ENCODE measurements at places on chromosomes 1 and 21.

- no peak for DNase-seq
Measured at GRCh38 chr1:15296585-15297321, 49.7 kb downstream of the FHAD1 start.

DNA sequence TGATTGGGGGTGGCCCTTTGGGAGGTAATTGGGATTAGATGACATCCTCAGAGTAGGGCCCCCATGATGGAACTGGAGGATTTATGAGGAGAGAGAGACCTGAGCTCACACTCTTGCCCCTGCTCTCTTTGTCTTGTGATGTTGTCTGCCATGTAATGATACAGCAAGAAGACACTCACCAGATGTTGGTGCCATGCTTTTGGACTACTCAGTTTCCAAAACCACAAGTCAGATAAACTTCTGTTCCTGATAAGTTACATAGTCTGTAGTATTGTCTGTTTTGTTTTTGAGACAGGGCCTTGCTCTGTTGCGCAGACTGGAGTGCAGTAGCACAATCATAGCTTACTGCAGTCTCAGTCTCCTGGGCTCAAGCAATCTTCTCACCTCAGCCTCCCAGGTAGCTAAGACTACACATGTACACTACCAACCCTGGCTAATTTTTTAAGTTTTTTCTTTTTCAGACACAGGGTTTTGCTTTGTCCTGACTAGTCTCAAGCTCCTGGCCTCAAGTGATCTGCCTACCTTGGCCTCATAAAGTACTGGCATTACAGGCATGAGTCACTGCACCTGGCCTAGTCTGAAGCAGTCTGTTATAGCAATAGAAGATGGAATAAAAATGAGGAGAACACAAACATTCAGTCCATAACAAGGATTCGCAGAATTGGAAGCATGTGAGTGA is 115.0 kb upstream of the GALNT2 start:
- DNase-seq = no peak

DNA sequence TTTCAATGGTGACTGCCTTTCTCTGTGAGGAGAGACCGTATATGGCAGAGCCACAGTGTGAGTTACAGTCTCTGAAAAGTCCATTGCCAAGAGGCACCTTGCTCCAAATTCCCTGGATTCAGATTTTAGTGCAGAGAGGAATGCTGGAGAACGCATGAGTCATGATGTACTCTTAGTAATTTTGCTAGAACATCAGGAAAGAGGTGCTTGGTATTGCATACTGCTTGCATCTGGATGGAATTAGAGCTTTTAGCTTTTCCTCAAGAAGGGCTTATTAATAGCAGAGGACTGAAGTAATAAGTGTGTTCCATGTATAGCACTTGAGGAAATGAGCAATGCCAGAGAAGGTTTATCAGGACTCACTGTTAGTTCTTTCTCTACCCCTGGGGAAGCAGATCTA is 40.5 kb upstream of the AKT3 start:
- no peak for DNase-seq

GRCh38 chr21:33374450-33375096 is 28.6 kb upstream of the IFNGR2 start:
- DNase-seq = no peak

DNA sequence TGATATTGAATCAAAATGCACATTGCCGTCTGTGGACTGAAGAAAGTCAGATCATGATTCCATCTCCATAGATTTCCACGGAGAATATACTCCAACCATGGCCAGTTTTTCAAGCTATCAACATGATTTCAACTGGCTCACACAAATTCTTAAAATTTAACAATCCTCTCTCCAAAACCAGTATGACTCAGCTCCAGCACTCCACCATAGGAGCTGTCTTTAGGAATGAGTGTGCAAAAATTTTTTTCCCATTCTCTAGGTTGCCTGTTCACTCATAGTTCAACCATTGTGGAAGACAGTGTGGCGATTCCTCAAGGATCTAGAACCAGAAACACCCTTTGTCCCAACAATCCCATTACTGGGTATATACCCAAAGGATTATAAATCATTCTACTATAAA is 40.8 kb downstream of the RGL1 start:
- no peak for DNase-seq

GRCh38 chr1:99004254-99004860 is 304 bp downstream of the PLPPR5 start:
- no peak for DNase-seq

DNA sequence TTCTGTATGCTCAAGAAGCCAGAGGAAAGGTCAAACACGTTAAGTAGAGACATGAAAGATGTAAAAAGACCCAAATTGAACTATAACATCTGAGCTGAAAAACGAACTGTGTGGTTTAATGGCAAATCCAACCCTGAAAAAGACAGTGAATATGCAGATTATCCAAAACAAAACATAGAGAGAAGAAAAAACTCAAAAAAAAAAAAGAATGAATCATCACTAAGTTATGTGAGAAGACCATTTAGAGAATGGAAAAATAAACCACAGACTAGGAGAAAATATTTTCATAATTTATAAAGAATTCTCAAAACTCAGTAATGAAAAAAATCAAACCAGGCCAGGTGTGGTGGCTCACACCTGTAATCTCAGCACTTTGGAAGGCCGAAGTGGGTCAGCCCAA is 253.3 kb downstream of the PLPP3 start:
- no peak for DNase-seq

GRCh38 chr1:22738522-22738921 is 27.9 kb downstream of the EPHB2 start:
- DNase-seq = no peak

DNA sequence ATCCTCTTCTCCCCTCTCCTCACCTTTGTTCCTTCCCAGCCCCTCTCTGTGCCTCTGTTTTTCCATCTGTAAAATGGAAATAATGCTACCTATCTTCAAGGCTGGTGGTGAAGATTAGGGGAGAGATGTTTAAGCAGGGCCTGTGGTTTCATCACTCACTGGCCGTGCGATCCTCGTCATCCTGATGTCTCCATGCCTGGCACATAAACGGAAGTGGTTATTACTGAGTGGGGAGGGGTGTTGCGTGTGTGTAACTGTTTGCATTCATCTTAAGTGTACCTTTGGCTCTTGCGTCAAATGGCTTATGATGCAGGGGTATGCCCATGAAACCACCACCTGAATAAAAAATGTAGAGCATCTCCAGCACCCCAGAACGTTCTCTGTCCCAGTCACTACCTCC is 17.2 kb upstream of the C1QA start:
- DNase-seq = no peak

DNA sequence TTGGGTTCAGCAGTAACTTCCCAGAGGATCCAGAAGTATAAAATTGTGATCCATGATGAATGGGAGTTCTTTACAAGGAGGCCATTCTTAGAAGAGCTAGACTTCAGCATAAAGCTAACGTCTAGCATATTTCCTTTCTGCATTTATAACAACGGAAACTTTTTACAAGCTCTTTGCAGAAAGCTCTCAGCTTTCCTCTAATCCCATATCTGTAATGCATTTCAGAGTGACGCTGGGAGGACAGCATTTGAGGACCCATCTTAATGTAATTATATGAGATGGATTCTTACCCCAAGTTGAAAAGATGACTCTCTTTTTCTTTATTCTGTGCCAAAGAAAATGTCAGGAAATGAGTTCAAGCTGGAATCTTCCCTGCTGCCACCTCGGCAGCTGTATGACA is 132.0 kb upstream of the CACHD1 start:
- no peak for DNase-seq
